Fibroblast of lung (primary cell): ENCODE measurements at places on chromosomes 5 and 9.
A peak's percentile ranks its signal among the peaks of the same experiment; 100 is the strongest.

DNA sequence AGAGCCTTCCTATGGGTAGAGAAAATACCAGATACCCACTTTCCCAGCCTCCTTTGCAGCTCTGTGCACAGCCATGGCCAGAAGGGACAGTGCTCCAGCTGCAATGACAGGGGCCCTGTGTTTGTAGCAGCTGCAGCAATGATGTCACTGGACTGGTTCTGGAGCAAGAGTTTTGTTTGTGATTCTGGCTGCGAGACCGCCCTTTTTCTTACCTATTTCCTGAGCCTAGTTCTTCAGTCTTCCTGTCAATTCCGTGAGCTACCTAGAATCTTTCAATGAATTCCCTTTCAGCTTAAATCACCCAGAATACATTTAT, 10.0 kb upstream of the BOD1 start:
- no peak for DNase-seq

- DNase-seq: no peak
Measured at GRCh38 chr5:96751203-96752169, 56.3 kb downstream of the ERAP1 start.

DNA sequence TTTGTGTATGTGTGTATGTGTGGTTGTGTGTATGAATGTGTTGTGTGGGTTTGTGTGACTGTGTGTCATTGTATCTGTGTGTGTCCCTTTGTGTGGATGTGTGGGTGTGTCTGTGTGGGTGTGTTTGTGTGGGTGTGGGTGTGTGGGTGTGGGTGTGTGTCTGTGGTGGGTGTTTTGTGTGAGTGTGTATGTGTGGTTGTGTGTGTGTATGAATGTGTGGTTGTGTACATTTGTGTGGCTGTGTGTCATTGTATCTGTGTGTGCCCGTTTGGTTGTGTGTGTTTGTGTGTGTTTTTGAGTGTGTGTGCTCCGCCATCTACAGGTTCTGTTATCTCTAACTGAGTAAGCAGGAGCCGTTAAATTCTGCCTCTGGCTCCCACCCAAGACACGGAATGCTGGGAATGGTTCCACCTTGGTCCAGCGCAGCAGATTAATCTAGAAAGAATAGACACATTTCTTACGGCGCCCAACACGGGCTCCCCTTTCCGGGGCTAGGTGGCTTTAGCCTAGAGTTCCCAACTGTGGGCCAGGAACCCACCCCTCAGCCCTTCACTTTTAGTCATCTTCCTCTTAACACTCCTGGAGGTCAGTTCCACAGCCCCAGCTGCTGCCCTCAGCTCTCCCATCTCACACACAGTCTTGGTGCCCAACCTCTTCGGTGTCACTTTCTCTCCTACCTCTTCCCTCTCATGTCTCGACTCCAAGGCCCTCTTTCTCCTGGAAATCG, 197.1 kb downstream of the TTLL11 start:
- peak; percentile 49 for DNase-seq

DNA sequence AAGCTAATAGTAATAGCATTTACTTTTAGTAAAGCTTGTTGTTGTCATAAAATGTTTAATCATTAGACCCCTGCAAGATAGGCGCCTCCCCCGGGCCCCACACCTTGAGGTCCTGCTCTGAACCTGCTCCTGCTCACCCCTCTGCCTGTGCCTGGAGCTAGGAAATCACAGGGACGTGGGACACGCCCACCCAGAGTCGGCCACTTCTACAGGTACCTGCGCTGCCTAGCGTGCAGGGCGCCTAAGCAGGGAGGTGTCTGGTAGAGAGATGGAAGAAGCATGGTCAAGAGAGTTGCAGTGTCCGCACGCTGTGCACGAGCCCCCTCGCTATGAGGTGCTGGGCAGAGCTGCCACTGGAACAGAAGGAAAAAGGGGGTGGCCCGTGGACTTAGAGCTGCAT, 52.6 kb downstream of the HINT1 start:
- DNase-seq: no peak

DNA sequence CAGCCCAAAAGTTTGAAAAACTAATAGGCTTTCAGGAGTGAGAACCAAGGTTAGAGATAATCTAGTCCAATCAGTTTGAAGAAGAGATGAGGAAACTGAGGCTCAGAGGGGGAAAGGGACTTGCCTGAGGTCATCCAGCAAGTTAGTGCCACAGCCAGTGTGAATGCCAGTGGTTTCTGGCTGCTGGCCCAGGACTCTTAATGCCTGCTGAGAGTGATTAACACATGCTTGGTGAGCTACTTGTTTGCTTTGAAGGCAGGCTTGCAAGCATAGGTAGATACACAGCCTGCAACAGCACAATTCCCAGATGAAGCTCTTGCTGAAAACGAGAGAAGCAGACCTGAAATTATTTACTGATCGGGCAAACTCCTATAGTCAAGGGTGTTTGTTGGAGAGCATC, 591.6 kb upstream of the SGCD start:
- DNase-seq: peak; percentile 1

GRCh38 chr9:97923529-97924108, 1.3 kb upstream of the TRMO start:
- peak; percentile 88 for DNase-seq

- peak; percentile 84 for DNase-seq
Measured at GRCh38 chr9:134317790-134318414, 8.4 kb upstream of the RXRA start.

DNA sequence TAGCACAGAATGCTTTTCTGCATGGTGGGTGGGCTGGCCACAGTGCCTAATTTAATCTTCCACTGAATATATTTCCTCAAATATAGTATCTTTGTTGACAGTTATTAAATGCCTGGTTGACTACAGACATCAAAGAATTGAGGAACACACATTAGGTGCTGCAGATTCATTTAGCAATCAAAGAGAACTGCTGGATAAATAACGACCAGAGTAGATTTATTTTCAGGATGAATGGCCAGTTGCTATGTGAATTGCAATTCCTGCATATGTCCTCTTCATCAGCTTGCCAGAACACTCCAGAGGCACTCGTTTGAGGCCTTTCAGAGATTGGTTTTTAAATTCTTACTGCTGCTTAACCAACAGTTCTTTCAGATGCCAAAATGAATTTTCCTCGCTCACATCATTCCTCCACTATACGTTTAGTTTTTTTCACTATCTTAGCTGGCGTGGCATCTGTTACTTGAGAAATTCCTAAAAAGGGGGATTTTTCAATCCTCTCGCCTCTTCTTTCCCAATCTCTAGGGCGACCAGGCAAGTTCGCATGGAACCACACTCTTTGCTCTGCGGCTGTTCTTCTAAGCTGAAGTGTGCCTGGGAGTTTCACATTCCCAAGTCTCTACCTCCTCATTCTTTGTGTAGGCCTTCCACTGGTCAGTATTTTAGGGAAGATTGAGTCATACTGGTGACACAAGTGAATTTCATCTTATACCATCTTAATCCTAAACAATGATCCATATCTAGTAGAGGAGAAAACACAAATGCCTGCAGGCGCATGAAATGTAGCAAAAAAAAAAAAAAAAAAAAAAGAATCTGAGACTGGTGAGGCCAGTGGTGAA, 237.1 kb upstream of the NMUR2 start:
- no peak for DNase-seq

GRCh38 chr9:129679537-129679936, 14.1 kb downstream of the PRRX2 start:
- DNase-seq: no peak

DNA sequence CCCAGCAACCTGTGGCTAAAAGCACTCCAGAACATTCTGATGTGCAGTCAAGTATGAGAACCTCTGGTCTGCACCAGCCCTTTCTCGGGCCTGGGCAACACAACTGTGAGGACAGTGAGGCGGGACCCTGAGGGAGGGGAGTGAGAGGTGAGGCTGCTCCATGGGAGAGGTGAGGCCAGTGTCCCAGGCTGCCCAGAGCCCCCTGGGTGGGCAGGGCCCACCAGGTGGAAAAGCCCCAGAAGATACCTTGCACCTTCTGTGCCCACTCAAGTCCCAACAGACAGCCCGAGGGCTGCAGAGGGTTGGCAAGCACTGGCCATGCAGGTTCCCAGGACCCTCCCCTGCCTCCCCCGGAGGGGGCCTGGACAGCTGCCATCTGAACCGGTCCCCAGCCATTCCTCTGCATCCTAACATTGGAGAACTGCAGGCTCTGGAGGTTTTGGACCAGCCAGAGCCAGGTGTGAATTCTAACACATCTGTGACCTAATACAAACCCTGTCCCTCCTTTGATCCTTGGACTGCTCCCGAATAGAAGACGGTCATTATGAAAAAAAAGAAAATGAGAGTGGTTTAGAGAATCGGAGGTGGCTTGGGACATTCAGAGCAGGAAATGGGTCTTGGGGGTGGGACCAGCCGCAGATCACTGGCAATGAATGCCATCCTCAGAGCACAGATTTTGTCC, 57.0 kb downstream of the DUSP1 start:
- DNase-seq: no peak

DNA sequence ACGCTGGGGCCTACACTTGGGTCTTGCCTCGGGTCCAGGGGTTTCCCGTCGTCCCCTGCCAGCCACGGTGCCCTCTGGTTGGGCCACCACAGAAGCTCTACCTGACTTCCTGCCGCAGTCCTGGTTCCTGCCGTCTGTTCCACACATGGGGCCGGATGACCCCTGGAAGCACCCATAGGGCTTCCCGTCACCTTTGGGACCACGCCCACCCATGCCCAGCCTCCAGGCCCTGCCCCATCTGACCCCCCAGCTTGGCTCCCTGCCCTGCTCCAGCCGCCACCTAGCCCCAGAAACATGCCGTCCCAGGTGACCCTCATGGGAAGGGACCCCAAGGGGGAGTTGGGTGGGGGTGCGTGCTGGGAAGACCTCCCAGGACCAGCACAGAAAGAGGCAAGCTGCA, 13.7 kb downstream of the MRPL36 start:
- no peak for DNase-seq

- no peak for DNase-seq
Measured at GRCh38 chr9:81912135-81912534, 16.1 kb upstream of the SPATA31D4 start.

DNA sequence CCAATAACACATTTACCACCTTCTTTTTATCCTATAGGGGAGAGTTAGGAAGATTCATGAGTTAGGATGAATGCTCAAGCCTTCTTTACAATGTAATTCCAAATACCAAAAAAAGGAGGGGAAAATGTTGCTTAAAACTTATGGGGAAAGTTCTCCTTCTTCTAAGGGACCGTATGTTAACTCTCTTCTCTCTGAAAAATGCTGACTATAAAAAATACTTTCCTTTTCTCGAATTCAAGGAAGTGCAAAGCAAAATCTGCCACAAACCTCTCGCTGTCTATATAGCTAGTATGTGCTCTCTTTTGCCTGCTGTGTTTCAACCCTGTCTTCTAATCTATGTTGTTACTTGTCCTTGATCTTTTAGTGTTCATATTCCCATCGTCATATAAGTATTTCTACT, 768.6 kb upstream of the C9orf72 start:
- no peak for DNase-seq

DNA sequence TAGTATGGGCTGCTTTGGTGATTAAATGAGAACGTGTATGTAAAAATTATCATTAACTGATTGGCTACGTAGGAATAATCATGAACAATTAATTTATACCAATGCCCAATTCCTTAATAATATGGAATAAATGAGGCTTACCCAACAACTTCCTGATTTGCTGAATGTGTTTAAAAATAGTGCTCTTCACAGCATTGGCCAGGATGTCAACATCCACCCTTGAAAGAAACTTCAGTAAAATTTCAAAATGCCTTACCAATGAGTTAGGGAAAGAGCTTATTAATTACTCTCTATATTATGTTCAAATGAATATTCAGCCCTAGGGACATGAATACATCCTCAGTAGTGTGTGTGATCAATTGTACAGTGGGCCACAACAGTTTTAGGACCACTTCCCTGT, 401.4 kb downstream of the PSAT1 start:
- no peak for DNase-seq

GRCh38 chr5:87645224-87645623, 232.5 kb upstream of the CCNH start:
- DNase-seq: no peak

- no peak for DNase-seq
Measured at GRCh38 chr9:97280755-97281330, 26.6 kb upstream of the CCDC180 start.

DNA sequence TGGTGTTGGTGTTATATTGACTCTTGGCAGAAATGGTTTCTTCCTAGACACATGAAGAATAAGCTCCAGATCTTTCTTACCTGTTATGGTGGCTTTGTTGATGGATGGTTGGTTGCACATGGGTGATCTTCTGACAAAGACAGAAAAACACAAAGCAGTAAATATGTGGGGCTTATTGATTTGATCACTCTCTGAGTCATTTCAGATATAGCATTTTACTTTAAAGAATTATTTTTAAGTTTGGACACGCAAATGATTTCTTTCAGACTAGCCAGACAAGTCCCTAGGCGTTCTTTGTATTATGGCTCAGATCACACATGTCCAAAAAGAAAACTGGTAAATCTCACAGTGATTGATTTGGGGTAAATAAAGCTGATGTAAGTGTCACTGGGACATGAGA, 597.6 kb downstream of the RAB3C start:
- no peak for DNase-seq

GRCh38 chr9:134658378-134658955, 16.9 kb downstream of the COL5A1 start:
- DNase-seq: no peak

DNA sequence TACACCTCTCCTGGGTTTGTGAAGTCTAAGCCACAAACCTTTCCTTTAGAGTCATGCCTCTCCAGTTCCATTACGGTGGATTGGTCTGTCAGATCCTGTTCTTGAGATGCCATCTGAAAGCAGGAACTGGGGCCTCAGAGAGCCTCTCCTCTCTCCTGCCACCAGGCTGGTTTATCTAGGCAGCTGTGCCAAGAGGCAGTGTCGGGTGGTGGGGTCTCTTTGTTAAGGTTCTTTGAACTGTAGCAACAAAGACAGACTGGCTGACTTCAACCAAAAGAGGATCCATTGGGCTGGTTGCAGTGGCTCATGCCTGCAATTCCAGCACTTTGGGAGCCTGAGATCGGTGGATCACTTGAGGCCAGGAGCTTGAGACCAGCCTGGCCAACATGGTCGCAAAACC, 66.0 kb upstream of the ANGPTL2 start:
- no peak for DNase-seq

- peak; percentile 63 for DNase-seq
Measured at GRCh38 chr5:77015938-77016569, 14.2 kb upstream of the AGGF1 start.

DNA sequence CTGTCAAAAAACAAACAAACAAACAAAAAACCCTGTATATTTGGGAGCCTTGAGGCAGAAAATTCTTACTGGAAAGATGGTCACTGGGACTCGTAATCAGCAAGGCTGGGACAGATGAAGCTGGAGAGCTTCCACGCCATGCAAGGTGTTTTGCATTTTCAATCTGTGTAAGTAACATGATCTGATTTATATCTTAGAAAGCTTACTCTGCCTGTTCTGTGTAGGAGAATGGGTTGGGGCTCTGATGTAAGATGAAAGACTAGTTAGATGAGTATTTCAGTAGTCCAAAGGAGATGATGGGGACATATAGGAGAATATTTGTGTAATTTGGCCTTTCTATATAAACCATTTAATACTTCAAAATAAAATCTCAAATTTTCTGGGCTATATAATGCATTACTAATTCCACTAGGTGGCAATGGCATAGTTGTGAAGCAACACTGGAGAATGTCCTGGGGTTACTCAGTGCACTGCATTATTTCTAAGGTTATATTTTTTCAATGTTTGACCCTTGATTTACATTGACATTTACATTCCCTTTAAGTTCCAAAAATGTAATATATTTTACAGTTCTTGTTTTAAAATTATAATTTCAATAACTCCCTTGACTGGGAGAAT, 21.9 kb upstream of the FSD1L start:
- peak; percentile 58 for DNase-seq
